ENCODE measurements at places on chromosomes 6 and 20.

DNA sequence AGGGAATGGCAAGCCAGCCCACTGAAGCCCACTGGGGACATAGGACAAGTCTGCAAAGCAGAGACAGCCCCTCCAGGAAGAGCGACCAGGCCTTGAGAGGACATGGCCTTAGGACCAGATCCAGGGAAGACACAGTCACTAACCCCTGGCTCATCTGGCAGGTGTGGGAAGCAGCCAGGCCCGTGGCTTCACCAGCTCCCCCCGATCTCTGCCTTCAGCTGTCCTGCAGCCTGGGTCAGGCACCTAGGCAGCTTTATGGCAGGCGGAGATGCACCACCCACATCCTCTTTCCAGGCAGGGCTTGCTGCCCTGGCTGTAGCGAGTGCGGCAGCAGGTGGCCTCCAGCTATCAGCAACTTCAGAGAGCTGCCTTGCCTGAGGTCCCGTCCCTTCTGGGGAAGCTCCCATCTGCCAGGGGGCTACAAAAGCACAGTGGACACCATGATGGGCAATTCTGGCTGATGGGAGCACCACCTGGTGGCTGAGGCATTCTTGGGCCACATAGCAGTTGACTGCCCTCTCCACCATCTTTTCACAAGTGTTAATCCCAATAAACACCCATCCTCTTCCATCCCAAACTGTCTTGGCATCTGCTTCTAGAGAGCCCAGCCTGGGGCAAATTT is 85.8 kb downstream of the DZANK1 start:
- no peak for DNase-seq

GRCh38 chr6:7145885-7146828 is 38.4 kb downstream of the RREB1 start:
- no peak for DNase-seq

- DNase-seq, result no peak
These were observed 97.3 kb downstream of the BMP7 start for GRCh38 chr20:57169162-57169561.

DNA sequence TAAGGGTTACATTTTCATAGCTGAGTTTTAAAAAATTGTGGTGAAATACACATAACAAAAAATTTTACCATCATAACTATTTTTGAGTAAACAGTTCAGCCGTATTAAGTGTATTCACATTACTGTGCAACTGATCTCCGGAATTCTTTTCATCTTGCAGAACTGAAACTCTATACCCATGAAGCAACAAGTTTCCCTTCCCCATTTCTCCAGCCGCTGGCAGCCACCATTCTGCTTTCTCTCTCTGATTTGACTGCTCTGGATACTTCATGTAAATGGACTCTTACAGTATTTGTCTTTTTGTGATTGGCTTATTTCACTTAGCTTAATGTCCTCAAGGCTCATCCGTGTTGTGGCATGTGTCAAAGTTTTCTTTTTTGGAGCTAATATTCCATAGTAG is 341.6 kb downstream of the QKI start:
- DNase-seq, result no peak

Data from occipital lobe (tissue), 3 donors.